ENCODE measurements at places on chromosomes 7 and 10. TPM values are rescaled to one million over a fixed set of nuclear protein-coding genes. Genes with fewer than 3 reads are reported as not detected.
A peak's percentile ranks its signal among the peaks of the same experiment; 100 is the strongest.

- peak overlapping the region; percentile 29 for H3K4me3 ChIP-seq
- H3K27me3 ChIP-seq = no peaks in the 10 kb centered on the region
- peaks cover 46% of the 10 kb centered on the region for H3K4me1 ChIP-seq
- H3K36me3 ChIP-seq = no peaks in the 10 kb centered on the region
Observed at GRCh38 chr10:6300106-6300783, 97.5 kb downstream of the PFKFB3 start.

Gene ASB10
- not detected for total RNA-seq

DNA sequence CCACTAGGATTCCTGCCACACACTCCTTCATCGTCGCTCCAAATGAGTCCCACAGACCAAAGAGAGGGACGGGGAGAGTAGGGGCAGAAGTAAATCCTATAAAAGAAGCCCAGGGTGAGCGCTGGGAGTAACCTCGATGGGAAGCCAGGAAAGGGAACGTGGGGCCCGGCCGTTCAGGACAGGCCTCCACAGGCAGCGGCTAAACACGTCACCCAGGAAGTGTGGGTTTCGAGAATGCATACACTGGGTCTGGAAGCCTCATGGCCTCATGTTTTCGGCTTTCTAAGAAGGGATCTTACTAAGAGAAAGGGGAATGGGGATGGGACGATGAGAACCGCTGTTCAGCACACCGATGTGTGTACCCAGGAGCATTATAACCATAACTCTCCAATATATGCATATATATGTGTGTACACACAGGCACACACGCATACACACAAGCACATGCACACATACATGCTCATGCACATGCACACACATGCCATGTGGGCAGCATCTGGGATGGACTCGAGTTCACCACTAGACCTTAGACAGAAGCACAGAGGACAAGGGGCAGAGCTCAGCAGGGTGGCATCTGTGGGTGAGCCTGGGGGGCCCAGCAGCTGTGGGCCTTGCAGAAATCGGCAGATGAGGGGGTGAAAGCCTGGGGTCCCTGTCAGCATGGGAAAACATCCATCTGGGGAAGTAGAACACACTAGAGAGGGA lies 14.8 kb upstream of the CNPY1 start:
- peaks cover 18% of the 10 kb centered on the region for H3K27me3 ChIP-seq
- H3K4me1 ChIP-seq = no peaks in the 10 kb centered on the region
- H3K27ac ChIP-seq = no peak overlapping the region
- no peaks in the 10 kb centered on the region for H3K36me3 ChIP-seq
- DNase-seq = no peak
- no peak overlapping the region for H3K4me3 ChIP-seq

- H3K27me3 ChIP-seq = peaks cover 65% of the 10 kb centered on the region
- H3K4me1 ChIP-seq = peaks cover 35% of the 10 kb centered on the region
- no peaks in the 10 kb centered on the region for H3K36me3 ChIP-seq
Observed at GRCh38 chr10:119539359-119539825, 3.1 kb downstream of the RGS10 start.

Gene DNAJC9
- total RNA-seq = 41.8 TPM

- DNase-seq = no peak
- H3K4me3 ChIP-seq = no peak overlapping the region
- no peaks in the 10 kb centered on the region for H3K36me3 ChIP-seq
Observed at GRCh38 chr7:16985621-16986020, 103.8 kb upstream of the AGR3 start.

DNA sequence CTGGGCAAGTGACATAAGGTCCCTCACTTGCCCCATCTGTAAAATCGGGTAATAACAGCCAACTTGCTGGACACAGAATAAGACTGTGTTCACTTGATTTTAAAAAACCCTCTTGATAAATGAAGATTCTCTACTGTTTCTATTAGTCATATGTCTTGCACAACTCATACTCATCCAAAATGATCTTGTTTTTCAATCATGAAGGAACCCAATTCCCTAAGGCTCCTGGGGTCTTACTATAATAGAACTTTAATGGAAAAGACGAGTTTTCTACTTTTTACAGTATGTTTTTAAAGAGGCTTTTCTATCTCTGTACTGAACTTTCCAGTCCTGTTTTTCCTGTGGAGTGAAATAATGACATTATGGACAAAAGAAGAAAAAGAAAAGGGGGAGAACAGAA lies 103.8 kb downstream of the ARID5B start:
- H3K4me3 ChIP-seq = no peak overlapping the region
- no peak overlapping the region for H3K27ac ChIP-seq
- H3K27me3 ChIP-seq = no peaks in the 10 kb centered on the region
- H3K36me3 ChIP-seq = peaks cover 38% of the 10 kb centered on the region
- no peak for DNase-seq
- peaks cover 25% of the 10 kb centered on the region for H3K4me1 ChIP-seq

Gene KCND2
- 3.0 TPM for total RNA-seq

- H3K27me3 ChIP-seq = no peaks in the 10 kb centered on the region
- peaks cover 5% of the 10 kb centered on the region for H3K4me1 ChIP-seq
- DNase-seq = no peak
- H3K36me3 ChIP-seq = no peaks in the 10 kb centered on the region
- H3K4me3 ChIP-seq = no peak overlapping the region
Observed at GRCh38 chr7:80272560-80273239, 138.1 kb downstream of the GNAI1 start.

DNA sequence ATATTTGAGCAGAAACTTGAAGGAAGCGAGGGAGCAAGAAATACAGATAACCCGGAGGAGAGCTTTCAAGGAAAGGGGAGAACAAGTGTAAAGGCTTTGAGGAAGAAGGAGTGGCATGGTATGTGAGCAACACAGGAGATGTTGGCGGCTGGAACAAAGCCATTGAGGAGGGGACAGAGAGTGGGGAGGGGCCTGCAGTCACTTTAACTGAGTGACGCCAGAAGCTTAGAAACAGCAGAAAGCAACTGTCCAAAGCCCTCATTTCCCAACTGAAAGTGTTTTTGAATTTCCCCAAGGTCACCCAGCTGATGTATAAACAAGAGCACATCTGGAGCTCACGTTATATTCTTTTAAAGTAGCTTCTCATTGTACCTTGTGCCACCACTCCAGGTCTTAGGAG lies 19.1 kb downstream of the AUTS2 start:
- H3K27me3 ChIP-seq = no peaks in the 10 kb centered on the region
- peaks cover 53% of the 10 kb centered on the region for H3K4me1 ChIP-seq
- no peak for DNase-seq
- peak overlapping the region; percentile 46 for H3K4me3 ChIP-seq

- no peak overlapping the region for H3K4me3 ChIP-seq
- H3K36me3 ChIP-seq = peaks cover 8% of the 10 kb centered on the region
- H3K27me3 ChIP-seq = no peaks in the 10 kb centered on the region
- DNase-seq = no peak
- H3K4me1 ChIP-seq = peaks cover 9% of the 10 kb centered on the region
Observed at GRCh38 chr7:105782391-105783042, 93.9 kb downstream of the ATXN7L1 start.

DNA sequence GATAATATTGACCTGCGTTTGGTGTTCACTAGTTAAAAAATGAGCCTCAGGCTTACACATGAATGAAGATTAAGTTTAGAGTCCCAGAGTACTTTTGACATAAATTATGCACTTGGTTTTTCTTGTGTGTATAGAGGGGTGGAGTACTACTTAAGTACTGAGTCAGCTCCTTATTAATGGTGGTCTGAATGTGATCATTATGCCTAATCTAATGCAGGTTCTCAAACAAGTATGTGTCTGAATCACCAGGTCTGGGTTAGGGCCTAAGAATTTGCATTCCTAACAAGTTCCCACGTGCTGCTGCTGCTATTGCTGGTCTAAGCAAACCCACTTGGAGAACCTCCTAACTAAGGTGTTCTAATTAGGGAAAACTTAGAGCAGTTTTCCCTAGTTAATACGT lies 30.7 kb upstream of the STOX1 start:
- no peak overlapping the region for H3K4me3 ChIP-seq
- peaks cover 9% of the 10 kb centered on the region for H3K36me3 ChIP-seq
- H3K27me3 ChIP-seq = no peaks in the 10 kb centered on the region
- no peak for DNase-seq

DNA sequence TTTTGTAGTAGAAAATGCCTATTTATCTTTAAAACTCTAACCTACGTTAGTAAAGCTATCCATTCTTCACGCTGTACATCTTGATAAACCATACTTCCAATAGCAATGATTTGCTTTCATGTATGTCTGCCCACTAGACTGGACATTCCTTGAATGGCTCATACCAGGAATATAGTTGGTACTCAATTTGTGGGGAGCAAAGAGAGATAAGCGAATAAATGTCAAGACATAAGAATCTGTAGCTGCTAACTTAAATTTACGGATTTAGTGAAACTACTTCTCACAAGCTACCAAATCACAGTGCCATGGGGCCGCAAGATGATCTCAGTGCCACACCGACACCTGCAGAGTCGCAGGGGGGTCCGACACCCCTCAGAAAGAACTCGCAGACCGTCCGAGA lies 763 bp upstream of the RALA start:
- peak overlapping the region; percentile 91 for H3K4me3 ChIP-seq
- DNase-seq = no peak
- H3K27ac ChIP-seq = peak overlapping the region; percentile 93
- H3K27me3 ChIP-seq = no peaks in the 10 kb centered on the region

DNA sequence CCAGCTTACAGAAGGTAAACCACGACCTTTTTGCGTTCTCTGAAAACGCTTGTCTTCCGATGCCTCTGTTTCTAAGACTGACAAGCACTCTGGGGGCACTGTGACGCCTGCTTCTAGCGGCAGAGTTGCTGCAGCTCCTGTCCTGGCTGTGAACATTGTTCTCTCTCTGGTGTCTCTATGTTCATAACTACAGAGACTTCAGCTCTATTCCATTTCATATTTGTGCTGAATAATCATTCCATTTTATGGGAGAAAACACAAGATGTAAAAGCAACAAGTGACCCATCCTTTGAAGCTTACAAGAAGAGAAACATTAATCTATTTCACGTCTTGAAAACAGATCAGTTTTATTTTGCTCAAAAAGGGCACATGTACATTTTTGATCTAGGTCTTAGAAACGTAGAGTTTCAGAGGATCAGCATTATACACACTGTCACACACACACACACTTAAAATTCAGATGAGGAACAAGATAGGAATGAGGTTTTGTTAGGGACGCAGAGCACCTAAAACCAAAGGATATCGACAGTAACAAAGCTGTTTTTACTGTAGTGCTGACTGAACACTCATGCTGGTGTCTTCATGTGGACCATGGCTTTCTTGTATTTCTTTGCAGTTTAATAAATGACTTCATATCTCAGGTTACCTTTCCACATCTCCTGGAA lies 3.0 kb downstream of the IKZF1 start:
- peaks cover 12% of the 10 kb centered on the region for H3K4me1 ChIP-seq
- DNase-seq = no peak
- H3K27ac ChIP-seq = no peak overlapping the region

GRCh38 chr10:90658791-90659190 lies 199.0 kb downstream of the HTR7 start:
- no peak overlapping the region for H3K4me3 ChIP-seq
- no peaks in the 10 kb centered on the region for H3K27me3 ChIP-seq
- no peak overlapping the region for H3K27ac ChIP-seq
- no peaks in the 10 kb centered on the region for H3K4me1 ChIP-seq
- H3K36me3 ChIP-seq = no peaks in the 10 kb centered on the region
- DNase-seq = no peak

- peaks cover 3% of the 10 kb centered on the region for H3K36me3 ChIP-seq
- peaks cover 8% of the 10 kb centered on the region for H3K27me3 ChIP-seq
- peak overlapping the region; percentile 39 for H3K27ac ChIP-seq
- DNase-seq = no peak
- peak overlapping the region; percentile 60 for H3K4me3 ChIP-seq
- peaks cover 7% of the 10 kb centered on the region for H3K4me1 ChIP-seq
Observed at GRCh38 chr10:107653832-107654287, 489.4 kb upstream of the SORCS1 start.

- H3K27ac ChIP-seq = no peak overlapping the region
- H3K36me3 ChIP-seq = peaks cover 27% of the 10 kb centered on the region
- DNase-seq = no peak
Observed at GRCh38 chr7:66265566-66265965, 60.4 kb downstream of the TPST1 start.

DNA sequence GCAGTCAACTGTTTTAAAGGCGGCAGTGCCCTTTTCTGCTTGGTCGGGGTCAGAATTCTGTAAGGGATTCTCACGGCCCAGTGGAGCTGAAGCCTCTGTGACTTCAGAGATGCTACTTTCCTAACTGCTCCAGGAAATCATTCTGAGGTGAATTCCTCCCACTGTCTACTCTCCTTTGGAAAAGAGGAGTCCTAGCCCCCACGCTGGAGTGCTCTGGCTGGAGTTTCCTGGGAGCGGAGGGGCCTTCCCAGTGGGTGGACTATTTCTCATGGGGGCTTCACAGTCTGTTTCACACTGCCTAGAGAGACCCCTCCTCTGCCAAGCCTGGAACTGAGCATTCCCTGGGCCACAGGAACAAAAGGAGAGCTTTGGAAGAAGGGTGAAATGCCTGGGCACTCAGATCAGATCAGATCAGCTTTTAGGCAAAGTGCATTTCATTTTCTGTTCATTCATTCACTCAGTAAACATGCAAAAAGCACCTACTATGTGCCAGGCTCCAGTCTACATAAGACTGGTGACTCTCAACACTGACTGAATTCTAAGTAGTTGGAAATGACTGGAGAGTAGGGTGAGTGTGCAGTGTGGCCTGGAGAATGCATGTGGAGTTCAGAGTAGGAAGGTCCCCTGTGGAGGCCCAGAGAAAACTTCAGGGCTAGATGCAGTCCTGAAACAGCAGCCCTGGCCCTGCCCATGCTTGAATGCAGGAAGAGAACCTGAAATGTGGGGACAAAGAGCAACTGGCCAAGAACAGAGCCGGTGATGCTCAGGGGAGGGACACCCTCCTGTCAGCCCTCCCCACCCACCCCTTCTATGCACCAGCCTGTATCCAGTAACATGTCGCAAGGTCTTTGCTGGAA lies 12.2 kb downstream of the ZNF488 start:
- H3K27me3 ChIP-seq = no peaks in the 10 kb centered on the region
- no peak overlapping the region for H3K4me3 ChIP-seq
- H3K36me3 ChIP-seq = no peaks in the 10 kb centered on the region

GRCh38 chr7:143013893-143014292 lies 13.0 kb downstream of the OR9A2 start:
- H3K36me3 ChIP-seq = no peaks in the 10 kb centered on the region
- peaks cover 20% of the 10 kb centered on the region for H3K27me3 ChIP-seq
- H3K27ac ChIP-seq = no peak overlapping the region
- DNase-seq = no peak
- H3K4me3 ChIP-seq = no peak overlapping the region
- H3K4me1 ChIP-seq = no peaks in the 10 kb centered on the region

DNA sequence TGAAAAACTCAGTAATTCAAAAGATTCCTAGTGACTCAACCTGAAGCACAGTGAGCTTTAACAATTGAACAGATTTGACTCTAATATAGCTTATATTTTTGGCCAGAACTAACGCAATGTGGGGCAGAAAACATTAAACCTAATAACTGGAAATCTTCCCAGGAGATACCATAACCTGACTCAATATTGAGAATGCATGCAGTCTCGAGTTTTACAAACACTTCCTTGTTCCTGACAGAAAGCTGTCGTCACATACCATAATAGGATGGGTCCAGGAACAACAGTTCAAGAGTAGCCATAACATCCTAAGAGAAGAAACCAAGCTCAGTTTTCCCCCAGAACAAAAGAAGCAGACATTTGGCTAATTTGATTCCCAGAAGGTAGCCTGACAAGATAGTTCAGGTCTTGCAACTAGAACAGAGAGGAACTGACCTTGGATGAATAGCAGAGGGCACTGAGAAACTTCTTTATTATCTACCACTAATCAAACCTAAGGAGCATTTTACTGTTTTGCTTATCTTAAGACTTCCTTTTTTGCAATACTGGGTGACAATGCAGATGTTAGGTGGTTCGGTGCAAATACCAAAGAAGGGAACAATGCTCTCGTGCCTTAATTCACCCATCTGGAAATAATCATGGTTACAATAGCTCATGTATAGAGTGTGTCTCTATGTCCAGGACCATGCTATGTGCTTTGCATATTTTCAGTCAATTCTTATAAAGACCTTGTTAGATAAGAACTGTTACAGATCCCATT lies 38.6 kb upstream of the ACSL5 start:
- peak overlapping the region; percentile 82 for H3K27ac ChIP-seq
- H3K27me3 ChIP-seq = peaks cover 3% of the 10 kb centered on the region
- H3K4me1 ChIP-seq = peaks cover 13% of the 10 kb centered on the region
- DNase-seq = no peak
